ENCODE measurements at places on chromosomes 1 and 21. TPM values are rescaled to one million over a fixed set of nuclear protein-coding genes. Genes with fewer than 3 reads are reported as not detected.

EFNA3 gene
- 3.5 TPM for total RNA-seq

LAD1 gene
- total RNA-seq, result 33.3 TPM

ECM1 gene
- total RNA-seq, result 18.4 TPM

REN gene
- not detected for total RNA-seq

SHISA4 gene
- 17.9 TPM for total RNA-seq

CDK18 gene
- 13.8 TPM for total RNA-seq

MED8 gene
- 58.9 TPM for total RNA-seq

LIPI gene
- total RNA-seq, result not detected

GPA33 gene
- total RNA-seq, result not detected

CSF3R gene
- total RNA-seq, result 1.2 TPM

PODN gene
- 0.39 TPM for total RNA-seq

ZNF593OS gene
- total RNA-seq, result under 0.01 TPM

CLDN17 gene
- not detected for total RNA-seq

PRKAA2 gene
- under 0.01 TPM for total RNA-seq

COL8A2 gene
- total RNA-seq, result under 0.01 TPM

PAQR6 gene
- 1.6 TPM for total RNA-seq

DAB1 gene
- total RNA-seq, result 0.33 TPM

ATAD3C gene
- total RNA-seq, result 3.5 TPM

NCF2 gene
- total RNA-seq, result 48.4 TPM

PTTG1IP gene
- 147 TPM for total RNA-seq

GJB3 gene
- 178 TPM for total RNA-seq

TENT5C gene
- total RNA-seq, result 0.39 TPM

ZNF362 gene
- 26.5 TPM for total RNA-seq

OPTC gene
- not detected for total RNA-seq

DIO1 gene
- not detected for total RNA-seq

MX2 gene
- 0.39 TPM for total RNA-seq

VWA5B1 gene
- total RNA-seq, result not detected

KIAA0040 gene
- 13.7 TPM for total RNA-seq

KIAA1614 gene
- 22.4 TPM for total RNA-seq

ANKRD34A gene
- total RNA-seq, result 0.22 TPM

AGMAT gene
- not detected for total RNA-seq

GIPC2 gene
- total RNA-seq, result 2.0 TPM

PLA2G4A gene
- 25.9 TPM for total RNA-seq

ATP1A2 gene
- under 0.01 TPM for total RNA-seq

ZNHIT6 gene
- total RNA-seq, result 8.6 TPM

SAMSN1 gene
- total RNA-seq, result not detected

LHX8 gene
- not detected for total RNA-seq

MATN1 gene
- not detected for total RNA-seq

CD1E gene
- not detected for total RNA-seq

GBP2 gene
- total RNA-seq, result 17.8 TPM

PBX1 gene
- 77.6 TPM for total RNA-seq

LAMC2 gene
- 1,917 TPM for total RNA-seq

LCE1C gene
- total RNA-seq, result not detected

All from placental epithelial cell (primary cell).